Islet precursor cell (in vitro differentiated cells): ENCODE measurements at places on chromosomes 7 and 10.

DNA sequence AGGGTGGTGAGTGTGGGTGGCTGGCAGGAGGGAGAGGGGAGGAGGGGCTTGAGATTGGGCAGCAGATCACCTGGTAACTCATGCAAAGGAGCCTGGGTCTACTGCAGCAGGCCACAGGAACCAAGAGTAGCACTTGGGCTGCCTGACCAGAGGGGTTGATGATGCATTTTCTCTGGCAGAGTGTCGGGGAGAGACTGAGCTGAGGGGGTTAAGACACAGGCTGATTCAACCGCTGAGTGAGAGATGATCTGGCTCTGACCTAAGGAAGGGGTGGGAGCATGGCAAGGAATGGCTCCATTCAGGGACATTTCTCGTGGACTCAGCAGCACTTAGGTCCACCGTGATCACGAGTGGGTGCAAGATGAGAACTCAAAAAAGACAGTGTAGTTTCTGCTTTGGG, 115.5 kb upstream of the STK17A start:
- DNase-seq: peak; percentile 44

- DNase-seq: no peak
Measured at GRCh38 chr10:71401056-71401455, 4.3 kb downstream of the CDH23 start.

GRCh38 chr10:127996586-127996985, 89.7 kb downstream of the PTPRE start:
- DNase-seq: no peak

DNA sequence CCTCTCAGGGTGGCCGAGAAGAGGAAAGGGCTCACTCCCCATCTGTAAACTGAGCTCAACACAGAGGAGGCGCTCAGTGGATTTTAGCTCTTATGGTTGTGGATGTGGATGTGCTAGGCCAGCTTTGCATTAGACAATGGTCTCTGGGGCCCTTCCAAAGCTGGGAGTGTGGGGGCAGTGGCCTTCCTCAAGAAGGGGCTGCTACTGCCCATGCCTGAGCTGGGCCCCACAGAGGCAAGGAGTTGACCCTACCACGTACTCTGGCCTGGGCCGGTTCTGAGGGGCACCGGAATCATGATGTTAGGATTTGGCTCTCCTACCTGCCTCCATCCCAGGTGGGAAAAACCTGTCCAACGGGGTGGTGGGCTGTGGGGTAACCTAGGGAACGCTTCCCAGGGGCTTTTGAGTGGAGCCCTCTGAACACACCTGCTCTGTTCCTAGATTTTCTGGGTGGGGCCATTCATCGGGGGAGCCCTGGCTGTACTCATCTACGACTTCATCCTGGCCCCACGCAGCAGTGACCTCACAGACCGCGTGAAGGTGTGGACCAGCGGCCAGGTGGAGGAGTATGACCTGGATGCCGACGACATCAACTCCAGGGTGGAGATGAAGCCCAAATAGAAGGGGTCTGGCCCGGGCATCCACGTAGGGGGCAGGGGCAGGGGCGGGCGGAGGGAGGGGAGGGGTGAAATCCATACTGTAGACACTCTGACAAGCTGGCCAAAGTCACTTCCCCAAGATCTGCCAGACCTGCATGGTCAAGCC, 11.5 kb downstream of the AQP1 start:
- DNase-seq: no peak

DNA sequence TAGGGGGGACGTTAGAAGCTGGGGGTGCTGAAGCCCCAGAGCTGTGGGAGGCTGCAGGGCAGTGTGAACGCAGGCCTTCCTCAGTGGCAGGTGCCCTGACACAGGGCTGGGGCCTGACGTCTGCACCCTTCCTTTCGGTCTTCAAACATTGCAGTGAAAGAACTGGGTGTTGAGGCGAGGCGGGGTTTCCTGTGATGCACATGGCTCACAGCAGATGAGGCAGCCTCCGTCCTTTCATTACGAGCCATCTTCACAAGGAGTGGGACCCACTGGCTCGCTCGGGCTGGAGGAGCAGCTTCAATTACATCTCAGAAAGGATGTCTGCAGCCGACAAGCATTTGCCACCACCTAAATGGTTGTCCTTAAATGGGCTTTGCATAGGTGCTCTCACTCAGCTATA, 180.3 kb upstream of the SHH start:
- DNase-seq: peak; percentile 38

- DNase-seq: no peak
Measured at GRCh38 chr10:95300022-95300539, 9.3 kb upstream of the PDLIM1 start.

- no peak for DNase-seq
Measured at GRCh38 chr10:61684894-61685507, 22.3 kb downstream of the CABCOCO1 start.

- DNase-seq: no peak
Measured at GRCh38 chr7:103995554-103995953, 6.1 kb upstream of the RELN start.

DNA sequence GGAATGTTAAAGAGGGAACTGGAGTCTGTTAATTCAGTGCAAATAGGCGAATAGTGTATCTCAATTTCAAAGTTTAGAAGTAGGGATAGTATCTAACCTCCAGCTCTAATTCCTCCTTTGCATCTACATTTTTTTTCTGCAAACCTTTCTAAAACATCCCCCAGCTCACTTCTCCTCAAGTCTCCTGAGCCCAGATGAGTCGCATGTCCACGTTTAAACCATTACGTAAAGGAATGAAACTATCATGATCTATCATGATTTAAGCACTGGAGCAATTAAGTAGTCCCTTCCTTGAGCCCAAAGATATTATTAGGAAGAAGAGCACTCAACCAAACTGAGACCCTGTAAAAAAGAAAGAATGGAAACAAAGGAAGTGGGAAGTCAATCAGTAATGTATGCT, 29.9 kb downstream of the GPR22 start:
- DNase-seq: no peak

DNA sequence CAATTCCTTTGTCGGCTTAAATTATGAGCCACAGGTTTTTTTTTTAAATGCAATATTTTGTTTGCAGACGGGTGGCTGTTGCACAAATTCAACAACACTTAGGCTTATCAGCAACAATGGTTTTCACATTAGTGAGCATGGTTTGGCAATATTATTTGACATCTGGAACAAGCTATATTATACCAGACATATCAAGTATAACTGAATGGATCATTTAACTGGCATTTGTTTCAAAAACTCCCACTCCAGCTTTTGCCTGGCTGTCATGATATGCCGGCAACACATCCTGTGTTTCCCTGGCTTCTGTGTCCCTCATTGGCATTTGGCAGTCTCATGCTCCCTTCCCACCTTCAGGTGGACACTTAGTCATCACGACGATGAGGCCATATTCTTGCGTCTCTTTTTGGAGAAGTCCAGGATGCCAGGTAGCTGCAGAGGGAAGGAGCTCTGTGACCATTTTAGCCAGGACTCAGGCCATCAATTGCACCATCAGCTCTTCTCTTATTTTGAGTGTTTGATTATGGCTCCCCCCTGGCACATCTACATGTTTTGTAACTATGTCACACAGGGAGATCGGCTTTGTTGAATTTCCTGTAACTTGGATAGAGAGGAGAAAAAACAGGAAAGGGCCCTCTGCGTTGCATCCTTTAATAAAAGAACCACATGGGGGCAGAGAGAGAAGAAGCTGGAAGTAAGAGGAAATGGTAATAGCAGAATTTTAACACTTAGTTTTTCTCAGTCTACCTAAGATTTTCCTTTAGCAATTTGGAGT, 413.9 kb downstream of the LRMDA start:
- DNase-seq: no peak

- DNase-seq: peak; percentile 98
Measured at GRCh38 chr7:30469303-30469702, 9.3 kb downstream of the NOD1 start.

- DNase-seq: no peak
Measured at GRCh38 chr10:45444976-45445898, 71.2 kb downstream of the ALOX5 start.

GRCh38 chr7:52830801-52831200, 204.6 kb upstream of the POM121L12 start:
- no peak for DNase-seq

DNA sequence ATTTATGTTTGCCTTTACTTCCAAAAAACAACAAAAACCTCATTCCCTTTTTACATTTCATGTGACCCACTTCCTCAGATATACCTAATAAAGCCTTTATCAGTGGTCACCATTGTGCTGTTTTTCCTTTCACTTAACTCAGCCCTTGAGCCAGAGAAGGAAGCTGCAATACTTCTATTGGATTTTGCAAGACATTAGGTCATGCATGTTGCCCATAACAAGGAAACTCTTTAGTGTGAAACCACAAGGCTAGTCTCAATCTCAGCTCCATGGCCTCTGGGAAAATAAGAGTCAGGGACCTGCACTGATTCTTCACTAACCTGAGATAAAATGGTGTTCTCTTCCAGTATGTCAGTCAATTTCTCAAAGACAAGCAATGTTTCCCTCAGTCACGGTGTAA, 27.8 kb downstream of the STEAP4 start:
- DNase-seq: no peak

DNA sequence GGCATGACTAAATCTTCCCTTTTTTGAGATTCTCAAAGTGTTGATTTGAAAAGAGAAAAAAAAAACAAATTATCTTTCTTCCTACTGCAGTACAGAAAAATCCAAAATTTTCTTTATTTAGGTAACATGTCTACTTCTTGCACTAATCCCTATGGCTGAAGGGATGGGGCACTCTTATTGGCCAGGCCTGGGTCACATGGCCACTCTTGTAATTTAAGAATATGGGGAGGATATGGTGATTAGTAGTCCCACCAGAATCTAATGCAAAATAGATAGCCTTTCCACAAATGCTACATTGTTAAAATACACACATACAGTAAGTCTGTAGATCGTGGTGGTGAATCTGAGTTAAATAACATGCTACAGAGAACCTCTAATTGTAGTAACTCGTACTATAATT, 7.0 kb upstream of the PALS2 start:
- no peak for DNase-seq

DNA sequence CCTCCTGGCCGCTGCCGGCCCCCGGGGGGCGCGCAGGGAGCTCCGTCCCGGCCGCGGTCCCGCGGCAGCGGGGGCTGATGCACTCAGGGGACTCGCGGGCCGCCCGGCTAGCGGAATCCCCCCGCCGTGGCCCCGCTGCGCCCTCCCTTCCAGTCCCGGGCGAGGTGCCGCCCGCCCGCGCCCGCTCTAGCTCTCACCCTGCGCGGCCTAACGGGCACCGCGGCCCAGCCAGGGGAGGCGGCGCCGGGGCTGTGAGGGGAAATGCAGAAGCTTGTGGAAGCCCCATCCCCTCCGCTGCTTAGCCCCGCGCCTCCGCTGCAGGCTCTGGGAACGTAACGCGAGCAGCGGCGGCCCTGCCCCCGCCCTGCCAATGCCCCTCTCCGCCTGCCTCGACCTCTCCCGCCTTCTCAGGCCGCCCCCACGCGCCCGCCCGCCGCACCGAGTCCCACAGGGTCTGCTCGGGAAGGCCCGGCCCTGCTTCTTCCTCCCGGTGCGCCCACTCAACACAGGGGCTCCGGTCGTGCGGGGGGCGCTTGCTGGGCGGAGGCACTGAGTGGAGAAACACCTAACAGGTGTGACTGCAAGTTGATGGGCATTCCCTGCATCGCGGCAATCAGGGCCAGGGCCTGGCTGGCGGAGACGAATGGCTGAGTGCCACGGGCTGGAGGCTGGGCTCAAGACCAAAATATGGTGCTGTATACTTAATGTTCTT, 384 bp upstream of the TMEM229A start:
- DNase-seq: peak; percentile 77

DNA sequence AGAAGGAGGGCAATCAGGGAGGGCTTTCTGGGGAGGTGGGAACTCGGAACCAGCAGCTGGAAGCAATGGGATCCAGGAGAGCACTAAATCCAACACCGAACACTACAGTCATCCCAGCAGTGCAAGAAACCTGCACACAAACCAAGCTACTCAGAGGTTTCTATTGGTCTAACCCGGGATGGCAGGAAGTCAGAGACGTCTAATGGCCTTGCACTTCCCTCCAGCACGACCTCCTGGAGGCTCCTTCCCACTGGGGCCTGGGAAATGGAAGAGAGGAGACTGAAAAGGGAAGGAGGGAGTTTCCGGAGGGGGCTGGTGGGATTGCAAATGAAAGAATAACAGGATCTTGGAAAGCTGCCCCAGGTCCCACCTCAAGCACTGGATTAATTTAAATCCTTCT, 56.3 kb downstream of the TEX36 start:
- DNase-seq: no peak

GRCh38 chr7:103824251-103824650, 165.2 kb downstream of the RELN start:
- DNase-seq: no peak

DNA sequence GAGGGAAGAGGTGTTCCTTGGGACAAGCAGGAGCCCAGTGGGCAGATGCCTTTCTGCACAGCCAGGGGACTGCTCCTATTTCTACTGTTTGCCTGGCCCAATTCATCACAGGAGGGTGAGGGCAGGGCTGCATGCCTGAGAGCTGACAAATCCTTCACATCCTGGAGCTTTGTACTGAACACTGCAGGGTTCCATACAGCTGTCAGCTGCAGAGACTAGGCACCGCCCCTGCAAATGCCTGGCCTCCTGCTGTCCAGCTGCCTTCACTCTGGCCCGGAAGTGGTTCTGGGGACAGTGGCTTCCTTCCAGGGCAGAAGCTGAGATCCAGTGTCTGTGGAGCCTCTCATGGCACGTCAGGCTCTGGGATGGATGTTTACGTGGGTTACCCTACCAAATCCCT, 470.7 kb downstream of the DNAJB6 start:
- no peak for DNase-seq

DNA sequence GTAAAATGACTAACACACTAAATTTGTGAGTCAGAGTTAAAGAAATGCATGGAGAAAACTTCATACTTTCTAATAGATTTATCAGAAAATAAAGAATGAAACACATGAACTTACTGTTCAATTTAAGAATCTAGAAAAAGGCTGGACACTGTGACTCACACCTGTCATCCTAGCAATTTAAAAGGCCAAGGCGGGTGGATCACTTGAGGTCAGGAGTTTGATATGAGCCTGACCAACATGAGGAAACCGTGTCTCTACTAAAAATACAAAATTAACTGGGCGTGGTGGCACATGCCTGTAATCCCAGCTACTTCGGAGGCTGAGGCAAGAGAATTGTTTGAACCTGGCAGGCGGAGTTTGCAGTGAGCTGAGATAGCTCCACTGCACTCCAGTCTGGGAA, 1106.2 kb upstream of the LRRN3 start:
- no peak for DNase-seq

GRCh38 chr7:133957845-133958244, 169.3 kb upstream of the LRGUK start:
- DNase-seq: no peak

DNA sequence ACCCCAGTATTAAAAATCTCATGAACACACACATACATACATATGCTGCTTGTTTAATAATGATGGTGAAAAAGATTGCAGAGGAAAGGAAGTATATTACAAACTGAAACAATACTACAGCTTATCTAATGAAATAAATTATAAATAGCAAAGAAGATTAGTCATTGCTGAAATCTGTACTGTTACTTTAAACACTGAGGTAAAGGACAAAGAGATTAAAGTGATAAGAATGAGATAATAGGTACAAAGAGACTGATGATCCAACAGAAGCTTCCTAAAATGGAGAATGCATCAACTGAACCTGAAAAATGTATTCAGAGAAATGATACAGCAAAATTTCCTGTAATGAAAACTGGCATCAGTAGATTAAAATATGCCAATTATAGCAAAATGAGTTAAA, 91.5 kb upstream of the KCND2 start:
- DNase-seq: no peak

- no peak for DNase-seq
Measured at GRCh38 chr7:34207810-34208209, 302.5 kb downstream of the BMPER start.
